Hypothalamus (tissue), 51 donors: ENCODE measurements at places on chromosomes 4 and X.

DNA sequence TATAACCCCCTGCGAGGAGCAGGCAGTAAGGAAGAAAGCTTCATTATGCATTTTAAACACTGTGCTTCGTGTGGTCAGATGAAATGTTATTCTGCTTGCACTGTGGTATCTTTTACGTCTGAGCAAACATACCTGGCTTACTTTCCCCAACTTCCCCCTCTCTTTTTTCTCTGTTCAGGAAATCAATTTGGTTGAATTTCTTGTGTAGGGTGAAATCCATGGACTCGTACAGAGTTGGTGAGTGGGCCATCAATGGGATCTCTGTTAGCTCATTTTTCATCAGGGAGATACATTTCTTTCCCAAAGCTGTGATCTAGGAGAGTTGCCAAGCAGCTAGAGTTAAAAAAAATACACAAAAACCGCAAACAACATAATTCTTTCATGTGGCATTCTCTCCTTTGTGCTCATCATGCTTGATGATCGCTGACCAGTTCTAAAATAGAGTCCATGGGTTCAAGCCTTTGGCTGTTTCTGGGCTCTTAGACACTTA, 98.5 kb downstream of the FRAS1 start:
- DNase-seq, result no peak

- no peak for DNase-seq
These were observed 43.7 kb downstream of the UGT8 start for GRCh38 chr4:114642173-114642780.

GRCh38 chr4:146190456-146190855, 14.9 kb downstream of the LSM6 start:
- DNase-seq, result no peak

DNA sequence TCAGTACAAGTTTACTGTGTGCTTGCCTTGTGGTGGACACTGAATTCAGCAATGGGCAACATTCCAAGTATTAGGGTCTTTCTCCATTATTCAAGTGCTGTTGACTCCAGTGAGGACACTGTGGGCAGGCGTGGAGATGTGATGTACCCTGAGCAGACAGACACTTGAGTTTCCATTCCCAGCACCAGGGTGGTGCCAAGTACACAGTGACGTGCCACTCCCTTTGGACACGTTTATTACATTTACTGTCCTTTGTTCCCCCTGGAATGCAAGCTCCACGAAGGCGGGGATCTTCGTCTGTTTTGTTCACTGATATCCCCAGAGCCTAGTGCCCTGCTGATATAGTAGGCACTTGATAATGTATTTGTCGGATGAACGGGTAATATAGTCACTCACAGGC, 130.6 kb upstream of the STX18 start:
- no peak for DNase-seq

DNA sequence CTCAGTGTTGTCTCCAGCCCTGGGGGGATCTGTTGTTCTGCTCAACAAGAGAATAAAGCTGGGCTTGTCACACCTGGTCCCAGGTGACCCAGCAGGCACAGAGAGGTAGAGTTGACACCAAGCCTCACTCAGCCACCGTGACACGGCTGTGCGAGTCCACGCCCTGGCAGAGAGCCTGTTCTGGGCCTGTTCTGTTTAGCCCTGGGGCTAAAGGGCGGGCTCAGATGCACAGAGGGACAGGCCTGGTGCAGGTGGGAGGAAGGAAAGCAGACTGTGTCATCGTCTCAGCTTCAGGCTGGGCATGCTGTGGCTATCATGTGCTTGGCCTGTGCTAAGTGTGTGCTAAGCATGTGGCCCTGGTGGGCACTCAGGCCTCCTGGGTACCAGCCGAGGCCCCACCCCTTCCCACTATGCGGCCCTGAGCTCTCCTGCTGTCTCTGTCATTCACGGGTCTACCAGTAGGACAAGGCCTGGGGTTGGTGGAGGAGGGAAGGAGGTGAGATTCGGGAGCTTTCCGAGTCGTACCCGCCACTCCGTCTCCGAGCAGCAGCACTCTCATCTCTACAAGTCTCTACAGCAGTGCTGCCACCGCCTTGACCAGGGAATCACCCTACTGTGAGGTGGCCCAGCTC, 10.8 kb downstream of the WFS1 start:
- no peak for DNase-seq

DNA sequence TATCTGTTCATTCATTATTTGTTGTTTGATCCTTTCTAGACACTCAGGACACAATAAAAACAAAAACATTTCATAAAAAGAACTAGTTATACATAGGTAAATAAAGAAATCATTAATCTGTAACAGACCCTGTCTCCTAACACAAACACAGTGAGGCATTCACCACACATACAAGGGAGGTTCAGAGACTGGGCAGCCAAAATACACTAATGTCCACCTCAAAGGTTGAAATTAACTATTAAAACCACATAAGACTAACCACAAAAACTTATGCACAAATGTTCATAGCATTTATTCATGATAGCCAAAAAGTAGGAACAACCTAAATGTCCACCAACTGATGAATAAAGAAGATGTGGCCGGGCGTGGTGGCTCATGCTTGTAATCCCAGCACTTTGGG, 7.8 kb downstream of the PAPSS1 start:
- DNase-seq, result no peak

DNA sequence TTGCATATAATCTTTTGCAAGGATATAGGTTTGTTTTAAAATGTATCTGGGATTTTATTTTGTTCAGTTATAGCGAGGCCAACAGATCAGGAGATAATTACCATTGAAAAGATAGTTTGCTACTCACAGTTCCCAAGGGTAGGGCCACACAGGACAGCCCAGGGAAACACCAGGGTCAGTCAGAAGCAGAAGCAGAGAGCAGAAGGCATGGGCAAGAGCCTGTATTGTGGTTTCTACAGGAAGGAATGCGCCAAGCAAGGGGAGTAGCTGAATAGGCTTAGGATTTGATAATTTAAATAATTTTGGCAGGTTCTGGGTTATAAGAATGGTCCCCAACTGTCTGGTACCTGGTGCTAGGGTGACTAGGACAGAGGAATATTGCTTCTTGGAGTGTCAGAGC, 61.6 kb downstream of the SYNPO2 start:
- no peak for DNase-seq

DNA sequence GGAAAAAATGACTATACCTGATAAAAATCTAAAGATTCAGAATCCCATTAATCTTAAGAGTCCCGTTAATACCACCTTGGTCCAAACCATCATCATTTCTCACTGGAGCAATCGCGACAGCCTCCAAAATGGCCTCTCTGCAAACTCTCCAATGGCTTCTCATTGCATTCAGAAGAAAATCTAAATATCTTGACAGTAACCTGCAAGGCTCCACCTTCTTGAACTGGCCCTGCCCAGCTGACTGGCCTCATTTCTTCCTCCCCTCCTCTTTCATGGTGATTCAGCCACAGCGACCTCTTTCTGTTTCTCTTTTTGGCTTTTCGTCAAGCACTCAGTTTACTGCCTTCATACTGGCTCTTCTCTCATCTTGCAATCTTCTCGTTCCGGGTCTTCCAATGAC, 56.2 kb upstream of the GPRIN3 start:
- no peak for DNase-seq

DNA sequence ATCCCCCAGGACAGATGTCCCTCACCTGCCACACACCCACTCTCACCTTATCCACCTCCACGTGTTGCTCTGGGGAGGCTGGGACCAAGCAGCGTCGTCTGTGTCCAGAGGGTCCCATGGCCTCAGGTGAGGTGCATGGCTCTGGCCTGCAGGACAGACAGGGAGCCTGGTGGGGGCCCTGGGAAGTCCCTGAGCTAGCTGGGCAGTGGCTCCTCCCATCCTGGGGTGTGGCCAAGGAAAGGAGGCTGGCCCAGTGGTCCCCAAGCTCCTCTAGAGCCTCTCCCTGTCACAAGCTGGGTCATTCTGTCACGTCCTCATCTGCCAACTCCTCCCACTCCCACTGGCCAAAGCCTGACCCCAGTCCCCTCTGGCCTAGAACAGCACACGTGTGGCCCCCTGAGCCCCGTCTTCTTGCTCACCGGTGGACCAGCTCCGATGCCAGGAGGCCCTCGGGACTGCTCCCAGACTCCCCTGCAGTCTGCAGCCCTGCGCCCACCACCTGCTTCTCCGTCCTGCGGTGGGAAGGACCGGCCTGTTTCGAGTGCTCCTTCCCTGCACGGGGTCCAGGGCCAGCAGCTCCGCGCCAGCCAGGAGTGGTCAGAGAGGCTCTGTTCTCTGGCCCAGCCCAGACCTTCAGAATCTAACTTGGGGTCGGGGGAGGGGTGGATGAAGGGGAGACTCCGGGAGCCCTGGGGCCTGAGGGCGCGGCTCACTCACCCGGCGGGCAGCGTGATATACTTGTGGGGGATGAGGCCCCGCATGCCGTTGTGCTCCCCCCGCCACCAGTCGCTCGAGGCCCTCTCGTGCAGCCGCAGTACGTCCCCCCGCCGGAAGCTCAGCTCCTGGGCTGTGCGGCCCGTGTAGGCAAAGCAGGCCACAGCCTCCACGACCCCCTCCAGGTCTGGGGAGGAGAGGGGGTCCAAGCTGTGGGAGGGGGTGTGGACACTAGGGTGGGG, 4.8 kb downstream of the AVPR2 start:
- no peak for DNase-seq

- no peak for DNase-seq
These were observed 984.9 kb upstream of the INTU start for GRCh38 chr4:126647756-126648397.

DNA sequence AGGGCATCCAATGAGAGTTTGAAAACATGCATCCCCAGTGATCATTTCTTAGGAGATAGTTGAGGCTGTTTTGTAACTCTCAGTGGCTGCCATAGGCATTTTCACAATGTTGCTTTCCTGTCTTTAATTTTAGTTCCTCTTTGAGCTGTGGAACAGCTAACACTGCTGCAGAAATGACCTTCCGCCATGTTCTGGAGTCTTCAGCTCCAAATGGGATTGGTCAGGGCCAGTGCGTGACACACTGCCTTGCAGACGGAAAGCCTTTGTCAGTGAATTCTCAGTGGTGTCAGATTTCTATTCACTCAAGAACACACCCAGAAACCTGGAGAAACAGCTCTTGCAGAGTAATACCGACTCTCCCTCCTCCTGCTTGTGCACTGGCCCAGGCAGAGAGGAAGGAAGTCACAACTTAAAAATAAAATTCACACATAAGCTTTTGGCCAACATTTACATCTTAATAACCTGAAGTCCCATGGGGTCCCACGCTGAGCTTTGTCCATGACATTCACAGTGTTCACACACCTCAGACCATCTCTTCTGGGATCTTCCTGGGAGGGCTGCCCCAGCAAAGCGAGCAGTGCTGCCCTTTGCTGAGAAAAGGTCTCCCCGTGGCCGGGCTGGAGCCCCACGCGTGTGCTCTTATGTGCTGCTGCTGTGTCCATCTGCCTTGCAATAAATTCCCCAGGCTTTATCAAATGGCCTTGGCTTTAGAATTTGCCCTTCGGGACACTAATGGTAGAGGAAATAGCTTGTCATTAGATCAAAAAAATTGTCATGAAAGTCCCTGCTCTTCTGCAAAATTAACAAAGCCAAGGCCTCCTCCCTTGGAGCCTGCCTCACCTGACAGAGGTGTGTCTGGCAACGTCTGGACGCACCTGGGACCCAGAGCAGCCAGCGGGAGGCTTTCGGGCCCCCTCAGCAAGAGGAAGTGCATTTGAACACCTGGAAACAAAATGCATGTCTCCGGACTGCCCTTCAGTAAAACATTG, 126.8 kb downstream of the IRF2 start:
- no peak for DNase-seq

DNA sequence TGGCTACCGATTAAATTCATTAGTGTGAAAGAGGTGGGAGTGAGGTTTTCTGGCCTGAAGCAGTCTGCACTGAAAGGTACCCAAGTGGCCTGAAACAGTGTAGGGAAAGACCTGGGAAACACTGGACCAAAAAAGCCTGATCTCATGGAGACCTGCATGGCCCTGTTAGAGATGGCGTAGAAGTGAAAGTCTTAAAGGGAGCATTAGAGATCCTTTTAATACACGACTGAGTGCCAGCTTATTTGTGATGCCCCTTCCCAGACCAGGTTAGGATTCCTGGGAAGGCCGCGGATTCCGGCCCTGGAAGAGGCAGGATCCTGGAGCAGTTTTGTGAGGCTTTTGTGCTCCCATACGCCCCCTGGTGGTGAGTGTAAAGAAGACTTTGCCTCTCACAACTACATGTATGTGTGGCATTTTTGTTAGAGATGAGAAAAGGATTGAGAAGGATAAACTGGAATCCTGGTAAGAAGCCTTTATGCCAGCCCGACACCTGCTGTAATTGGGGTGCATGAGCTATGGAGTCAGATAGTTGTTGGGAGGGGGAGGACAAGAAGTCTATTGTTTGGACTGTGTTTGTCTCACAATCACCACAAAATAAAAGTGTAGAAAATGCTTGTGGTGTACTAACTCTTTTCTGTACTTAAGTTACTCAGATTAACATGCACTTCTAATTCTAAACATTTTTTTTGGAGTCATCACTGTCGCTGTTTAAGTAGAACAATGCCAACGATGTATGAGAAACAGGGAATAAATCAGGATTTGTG, 54.0 kb downstream of the JADE1 start:
- peak; percentile 65 for DNase-seq

- DNase-seq, result no peak
These were observed 95.9 kb upstream of the STX18 start for GRCh38 chr4:4637710-4638109.

- DNase-seq, result peak; percentile 43
These were observed 449 bp downstream of the FBXL5 start for GRCh38 chr4:15654593-15655222.
